Placental pericyte (primary cell): ENCODE measurements at places on chromosomes 1 and 21. TPM values are rescaled to one million over a fixed set of nuclear protein-coding genes. Genes with fewer than 3 reads are reported as not detected.

PTCH2 gene
- total RNA-seq, result 0.22 and 0.29 TPM in 2 replicates

KLHDC9 gene
- total RNA-seq, result 0.66 and 1.1 TPM in 2 replicates

DEDD gene
- 31.5 and 35.9 TPM in 2 replicates for total RNA-seq

LYPLA2 gene
- total RNA-seq, result 53.2 and 96.9 TPM in 2 replicates

AIM2 gene
- total RNA-seq, result 0.43 and 0.44 TPM in 2 replicates

ASCL5 gene
- not detected in 2 replicates for total RNA-seq

AGMAT gene
- total RNA-seq, result 0.44 and 2.3 TPM in 2 replicates
